ENCODE measurements at places on chromosomes 1 and 21.

GRCh38 chr1:152967201-152967600 is 3.2 kb upstream of the SPRR4 start:
- no peak for DNase-seq

DNA sequence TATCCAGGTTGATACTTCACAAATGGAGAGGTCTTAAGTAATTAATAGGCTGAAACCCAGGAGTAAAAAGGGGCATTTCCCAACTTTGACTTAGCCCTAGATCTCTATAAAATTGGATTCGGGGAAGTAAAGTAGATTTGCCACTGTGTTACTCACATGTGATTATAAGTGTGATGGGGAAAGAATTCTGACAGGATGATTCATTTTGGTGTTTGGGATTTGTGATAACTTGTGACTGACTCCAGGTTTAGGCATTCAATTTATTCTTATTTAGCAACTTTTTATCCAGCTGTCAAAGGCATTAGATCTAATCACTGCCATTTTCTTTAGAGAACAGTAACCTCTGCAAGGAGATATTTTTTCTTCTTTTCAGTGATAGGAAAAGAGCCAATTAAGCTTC is 175.5 kb downstream of the ASTN1 start:
- DNase-seq, result no peak

DNA sequence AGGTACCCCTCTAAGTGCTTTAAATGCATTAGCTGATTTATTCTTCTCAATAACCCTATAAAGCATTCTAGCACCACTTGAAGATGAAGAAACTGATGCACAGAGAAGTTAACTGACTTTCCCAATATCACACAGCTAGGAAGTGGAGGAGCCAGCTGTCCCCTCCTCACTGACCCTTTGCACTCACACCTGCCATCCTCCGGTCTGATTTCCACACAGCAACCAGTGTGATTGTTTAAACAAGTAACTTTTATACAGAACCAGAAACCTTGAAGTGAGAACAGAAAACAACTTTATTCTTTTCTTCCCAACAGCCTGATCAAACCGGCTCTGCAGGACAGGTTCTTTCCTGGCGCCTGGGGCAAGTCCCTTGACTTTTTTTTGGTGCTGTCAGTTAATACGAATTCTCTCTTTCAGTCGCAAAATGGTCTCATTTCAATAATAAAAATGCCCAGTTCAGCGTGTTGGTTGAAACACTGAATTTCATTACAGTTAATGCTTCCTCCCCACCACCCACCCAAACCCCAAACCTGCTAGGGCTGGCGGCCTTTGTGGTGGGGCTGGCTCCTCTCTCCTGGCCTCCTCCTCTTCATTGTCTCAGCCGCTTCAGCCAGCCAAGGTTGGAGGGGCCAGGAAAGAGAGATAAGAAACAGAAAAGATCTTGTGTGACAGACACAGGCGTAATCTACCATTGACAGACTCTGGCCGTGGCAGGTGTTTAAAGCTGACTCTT is 26.4 kb upstream of the EEIG2 start:
- DNase-seq, result no peak

DNA sequence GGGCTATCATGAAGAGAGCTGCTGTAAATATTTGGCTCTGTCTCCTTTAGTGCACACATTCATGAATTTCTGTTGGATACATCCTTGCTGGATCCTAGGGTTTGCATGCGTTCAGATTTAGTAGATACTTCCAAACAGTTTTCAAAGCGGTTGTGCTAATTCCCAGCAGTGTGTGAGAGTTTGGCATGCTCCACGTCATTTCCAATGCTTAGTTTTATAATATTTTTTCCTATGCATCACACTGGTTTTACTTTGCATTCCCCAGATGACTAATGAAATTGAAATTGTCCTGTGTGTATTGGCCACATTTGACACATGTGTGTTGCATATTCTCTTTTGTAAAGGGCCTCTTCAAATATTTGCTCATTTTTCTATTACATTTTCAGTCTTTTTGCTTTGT is 18.5 kb upstream of the AADACL3 start:
- no peak for DNase-seq
